ENCODE measurements at places on chromosomes 3 and 15. TPM values are rescaled to one million over a fixed set of nuclear protein-coding genes. Genes with fewer than 3 reads are reported as not detected.

NEK10 gene
- total RNA-seq: 0.66 TPM

TEX55 gene
- total RNA-seq: not detected

CCDC9B gene
- total RNA-seq: 19.9 TPM

ADAMTS17 gene
- 0.42 TPM for total RNA-seq

HAUS2 gene
- 19.6 TPM for total RNA-seq

GOLGA6D gene
- not detected for total RNA-seq

ACAN gene
- total RNA-seq: 1.4 TPM

HIGD1A gene
- total RNA-seq: 94.1 TPM

DUOXA1 gene
- 0.30 TPM for total RNA-seq

GCSAM gene
- not detected for total RNA-seq

LRTM1 gene
- not detected for total RNA-seq

NKIRAS1 gene
- 11.4 TPM for total RNA-seq

SUMF1 gene
- total RNA-seq: 20.5 TPM

ZPLD1 gene
- total RNA-seq: not detected

RSRC1 gene
- total RNA-seq: 26.1 TPM

CNTN3 gene
- total RNA-seq: not detected

CAMK2N2 gene
- total RNA-seq: 1.4 TPM

UBL7 gene
- 41.8 TPM for total RNA-seq

QRICH1 gene
- 37.2 TPM for total RNA-seq

OR5K4 gene
- total RNA-seq: not detected

COL6A5 gene
- not detected for total RNA-seq

SH2D7 gene
- not detected for total RNA-seq

ERC2 gene
- total RNA-seq: 0.14 TPM

EIF4E3 gene
- total RNA-seq: 3.9 TPM

TM2D3 gene
- total RNA-seq: 32.1 TPM

HMCES gene
- total RNA-seq: 38.7 TPM

INSYN1 gene
- total RNA-seq: 3.2 TPM

NRG4 gene
- 0.94 TPM for total RNA-seq

PIGZ gene
- 1.6 TPM for total RNA-seq

HYAL1 gene
- total RNA-seq: 0.54 TPM

CCDC80 gene
- 37.7 TPM for total RNA-seq

PLA2G4E gene
- not detected for total RNA-seq

CRYGS gene
- 0.40 TPM for total RNA-seq

FBXO40 gene
- not detected for total RNA-seq

GPR27 gene
- 3.3 TPM for total RNA-seq

CMTM8 gene
- 14.7 TPM for total RNA-seq

NSUN3 gene
- 5.7 TPM for total RNA-seq

MYH15 gene
- total RNA-seq: 0.06 TPM

CPNE9 gene
- 0.29 TPM for total RNA-seq

DISP2 gene
- 1.1 TPM for total RNA-seq

PRC1 gene
- 247 TPM for total RNA-seq

GABRR3 gene
- not detected for total RNA-seq

RLBP1 gene
- total RNA-seq: not detected

DOCK3 gene
- 0.38 TPM for total RNA-seq

NKTR gene
- total RNA-seq: 9.9 TPM

CLDN16 gene
- total RNA-seq: 0.16 TPM

LIPH gene
- total RNA-seq: 4.3 TPM

EBLN2 gene
- 0.38 TPM for total RNA-seq

CYP1A2 gene
- total RNA-seq: not detected

C3orf20 gene
- total RNA-seq: not detected

MST1R gene
- 6.1 TPM for total RNA-seq

UCN2 gene
- 5.9 TPM for total RNA-seq

GOLGA6L26 gene
- total RNA-seq: not detected

All from A549 treated with AZD2906 at 1 μM for 4 hours (cell line).